ENCODE measurements at places on chromosomes 6 and 20.

DNA sequence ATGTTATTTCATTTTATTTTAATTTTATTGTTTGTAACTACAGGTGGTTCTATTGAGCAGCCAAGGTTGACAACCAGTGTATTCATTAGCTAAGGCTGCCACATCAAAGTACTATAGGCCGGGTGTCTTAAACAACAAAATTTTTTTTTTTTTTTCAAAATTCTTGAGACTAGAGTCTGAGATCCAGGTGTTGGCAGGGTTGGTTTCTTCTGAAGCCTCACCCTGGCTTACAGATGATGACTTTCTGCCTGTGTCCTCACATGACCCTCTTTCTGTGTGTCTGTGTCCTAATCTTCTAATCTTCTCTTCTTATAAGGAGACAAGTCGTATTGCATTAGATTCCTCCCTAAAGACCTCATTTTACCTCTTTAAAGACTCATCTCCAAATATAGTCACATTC is 208.4 kb downstream of the MANEA start:
- DNase-seq: no peak

GRCh38 chr20:42093542-42094440 is 475.6 kb upstream of the CHD6 start:
- no peak for DNase-seq

DNA sequence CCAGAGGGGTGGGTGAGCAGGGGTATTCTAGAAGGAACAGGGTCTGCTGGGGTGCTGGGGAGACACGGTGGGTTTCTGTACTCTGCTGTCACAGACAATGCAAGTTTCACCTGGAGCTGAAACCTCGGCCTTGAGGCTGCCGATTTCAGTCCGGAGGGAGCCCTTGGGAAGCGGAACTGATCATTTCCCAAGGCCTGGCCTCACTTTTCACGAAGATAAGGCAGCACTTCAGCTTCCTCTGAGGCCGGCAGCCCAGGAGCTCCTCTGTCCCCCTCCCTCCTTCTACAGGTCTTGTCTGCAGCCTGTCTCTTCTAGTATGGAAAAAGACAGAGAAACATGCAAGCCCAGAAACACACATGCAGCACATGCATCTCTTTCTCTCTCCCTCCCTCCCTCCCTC is 242.1 kb downstream of the CDC5L start:
- DNase-seq: no peak

GRCh38 chr6:131645846-131646245 is 8.7 kb downstream of the ENPP3 start:
- no peak for DNase-seq

DNA sequence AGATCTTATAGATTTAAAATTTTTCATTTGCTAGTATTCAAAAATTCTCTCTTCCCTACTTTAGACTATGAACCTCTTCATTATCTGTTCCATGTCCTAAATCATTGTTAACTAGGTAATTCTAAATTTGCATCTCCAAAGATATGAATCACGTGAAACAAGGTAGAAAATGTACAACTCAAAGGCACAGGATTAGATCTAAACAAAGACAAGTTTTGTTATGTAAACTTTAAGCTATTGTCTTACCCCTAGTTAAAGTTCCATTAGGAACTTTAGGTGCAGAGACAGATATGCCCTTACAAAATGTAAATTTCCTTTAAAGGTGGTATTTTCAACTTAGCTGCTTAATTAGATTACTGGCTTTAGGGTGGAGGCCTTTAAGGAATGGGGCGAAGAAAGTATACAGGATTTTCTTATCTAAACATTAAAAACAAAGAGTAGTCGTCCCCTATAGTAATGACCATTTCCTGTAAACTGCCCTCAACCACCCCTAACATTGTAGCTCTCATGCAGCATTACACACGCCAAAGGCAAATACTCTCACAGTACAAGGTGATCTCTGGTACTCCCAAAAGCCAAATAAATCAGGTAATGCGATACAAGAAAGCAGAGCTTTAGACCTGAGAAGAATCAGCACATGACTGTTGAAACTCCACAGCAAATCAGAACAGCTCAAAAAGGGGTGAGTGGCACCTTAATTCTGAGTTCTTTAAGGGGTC is 57.4 kb upstream of the MRAP2 start:
- no peak for DNase-seq

GRCh38 chr6:144632266-144632665 is 347.1 kb downstream of the UTRN start:
- no peak for DNase-seq

GRCh38 chr20:49909499-49910339 is 5.6 kb downstream of the SPATA2 start:
- DNase-seq: no peak

- no peak for DNase-seq
Observed at GRCh38 chr20:3739054-3739925, 6.8 kb downstream of the HSPA12B start.

- no peak for DNase-seq
Observed at GRCh38 chr20:48735112-48735511, 92.7 kb downstream of the PREX1 start.

DNA sequence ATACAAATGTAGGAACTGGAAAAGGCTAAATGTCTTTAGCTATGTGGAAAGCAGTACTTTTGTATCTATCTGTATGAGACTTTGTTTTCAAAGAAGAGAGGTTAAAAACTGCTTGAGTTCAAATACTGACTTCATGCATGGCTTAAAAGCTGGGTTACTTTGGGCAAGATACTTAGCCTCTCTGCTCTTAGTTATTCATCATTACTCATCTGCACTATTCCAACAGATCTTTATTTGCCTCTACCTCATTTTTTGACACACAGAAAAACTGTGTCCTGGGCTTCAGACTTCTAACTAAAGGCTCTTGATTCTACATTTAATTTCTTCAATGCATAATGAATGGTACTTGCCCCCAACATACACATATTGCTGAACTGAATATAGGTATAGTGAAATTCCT is 114.8 kb downstream of the DST start:
- no peak for DNase-seq

- DNase-seq: no peak
Observed at GRCh38 chr6:129790785-129791184, 70.3 kb downstream of the TMEM244 start.

DNA sequence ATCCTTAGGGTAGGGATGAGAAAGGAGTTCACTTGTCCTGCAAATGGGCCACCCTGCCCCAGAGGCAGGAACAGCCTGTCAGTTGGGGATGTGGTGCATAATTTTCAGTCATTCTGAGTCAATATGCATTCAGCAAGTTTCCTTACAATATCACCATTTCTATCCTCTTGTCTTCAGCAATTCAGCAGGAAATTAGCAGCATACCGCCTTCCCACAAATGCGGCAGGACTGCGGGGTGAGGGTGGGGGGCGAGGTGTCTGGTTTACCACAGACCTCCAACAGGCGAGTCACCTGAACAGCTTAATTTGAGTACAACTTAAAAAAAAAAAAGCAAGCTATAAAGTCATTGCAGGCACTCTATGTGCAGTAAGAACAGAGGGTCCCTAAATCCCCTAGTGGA is 126.8 kb downstream of the MAP3K7 start:
- DNase-seq: no peak

DNA sequence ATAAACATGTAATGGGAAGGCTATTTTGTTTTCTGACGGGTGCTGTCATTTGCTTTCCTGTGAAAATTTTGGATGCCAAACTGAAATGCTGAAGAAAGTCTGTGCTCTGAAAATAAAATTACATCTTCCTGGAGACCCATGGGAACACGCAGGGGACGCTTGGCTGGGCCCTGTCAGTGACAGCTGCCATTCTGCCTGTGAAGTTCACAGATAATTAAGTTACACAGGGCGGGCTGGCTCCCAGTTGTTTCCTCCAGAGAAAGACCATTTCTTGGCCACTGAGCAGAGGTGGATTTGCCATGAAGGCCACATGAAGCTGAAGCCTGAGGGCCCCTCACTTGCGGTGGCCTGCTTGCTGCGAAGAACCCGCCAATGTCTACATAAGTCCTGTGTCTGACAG is 93.5 kb downstream of the TMEM170B start:
- DNase-seq: no peak

GRCh38 chr20:45138561-45139300 is 14.5 kb upstream of the WFDC12 start:
- DNase-seq: no peak

DNA sequence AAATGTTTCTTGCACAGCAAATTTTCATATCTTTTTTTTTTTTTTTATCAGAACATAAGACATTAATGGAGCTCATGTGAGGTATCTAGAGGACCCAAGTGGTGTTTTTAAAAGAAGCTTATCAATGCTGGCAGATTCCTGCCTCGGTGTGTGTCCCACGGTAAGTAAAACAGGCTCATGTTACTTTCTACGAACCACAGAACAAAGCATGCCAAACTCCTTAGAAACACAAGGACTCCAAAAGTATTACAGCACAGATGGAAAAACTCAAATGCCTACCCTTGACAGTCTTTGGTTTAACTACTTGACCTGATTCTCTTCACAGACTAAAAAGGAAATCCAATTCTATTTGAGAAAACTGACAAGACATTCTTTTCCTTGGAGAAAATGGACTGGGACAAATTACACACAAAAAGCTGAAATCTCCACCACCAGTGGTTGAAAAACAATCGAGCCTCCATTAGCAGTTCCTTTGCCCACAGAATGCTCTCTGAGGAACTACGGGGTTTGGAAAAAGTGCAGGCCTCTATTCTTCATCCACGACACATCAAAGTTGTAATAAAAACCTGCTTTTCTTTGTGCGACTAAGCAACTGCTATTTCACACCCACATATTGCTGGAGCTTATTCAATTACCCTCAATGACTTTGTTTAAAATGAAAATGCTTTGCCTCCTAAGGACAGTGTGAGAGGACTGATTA is 5.4 kb downstream of the METTL24 start:
- DNase-seq: no peak

DNA sequence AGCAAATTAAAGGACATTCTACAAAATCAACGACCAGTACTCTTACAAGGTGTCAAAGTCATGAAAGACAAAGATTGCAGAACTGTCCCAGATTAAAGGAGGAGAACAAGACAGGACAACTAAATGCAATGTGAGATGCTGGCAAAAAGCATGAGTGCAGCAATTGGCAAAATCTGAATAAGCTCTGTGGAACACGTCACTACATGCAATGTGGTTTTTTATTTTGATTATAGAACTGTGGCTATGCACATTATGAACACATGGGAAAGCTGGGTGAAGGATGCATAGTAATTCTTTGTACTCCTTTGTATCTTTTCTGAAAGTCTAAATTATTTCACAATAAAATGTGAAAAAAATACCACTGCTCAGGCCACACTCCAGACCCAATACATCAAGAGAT is 509.4 kb downstream of the KIF16B start:
- no peak for DNase-seq
